ENCODE measurements at places on chromosomes 4 and X.

DNA sequence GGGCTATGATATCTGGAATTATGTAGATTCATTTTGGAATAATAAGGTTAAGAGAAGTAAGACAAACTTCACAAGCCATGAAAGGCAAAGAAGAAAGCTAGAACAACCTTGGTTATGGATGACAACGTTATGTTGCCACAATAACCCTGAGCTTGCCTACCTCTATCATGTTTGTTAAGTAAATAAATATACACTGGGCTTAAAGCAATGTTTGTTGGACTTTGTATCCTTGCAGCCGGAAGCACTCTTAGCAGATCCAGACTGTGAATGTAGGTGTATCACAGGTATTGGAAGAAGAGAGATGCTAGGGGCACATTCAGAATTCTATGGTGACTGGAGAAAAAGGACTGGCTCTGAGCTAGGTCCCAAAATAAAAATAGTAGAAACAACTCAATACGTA lies 214.4 kb downstream of the HS3ST1 start:
- no peak for ATAC-seq

DNA sequence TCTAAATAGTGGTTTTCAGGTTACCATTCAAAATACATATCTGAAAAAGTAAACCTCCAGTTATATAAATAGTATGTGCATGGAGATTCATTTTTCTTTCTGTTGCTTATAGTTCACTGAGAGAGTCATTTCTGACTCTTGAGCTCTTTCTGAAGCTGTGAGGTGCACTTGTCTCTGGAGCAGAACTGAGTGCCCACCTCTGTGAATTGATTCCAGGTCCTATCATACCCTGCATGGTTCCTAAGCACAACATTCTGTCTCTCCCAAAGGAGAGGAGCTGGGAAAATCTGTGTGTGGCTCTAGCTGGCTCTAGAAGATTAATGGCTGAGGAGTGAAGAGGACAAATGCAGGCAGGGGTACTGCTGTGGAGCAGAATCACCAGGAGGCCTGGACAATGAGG lies 161.6 kb upstream of the HCCS start:
- ATAC-seq: no peak

DNA sequence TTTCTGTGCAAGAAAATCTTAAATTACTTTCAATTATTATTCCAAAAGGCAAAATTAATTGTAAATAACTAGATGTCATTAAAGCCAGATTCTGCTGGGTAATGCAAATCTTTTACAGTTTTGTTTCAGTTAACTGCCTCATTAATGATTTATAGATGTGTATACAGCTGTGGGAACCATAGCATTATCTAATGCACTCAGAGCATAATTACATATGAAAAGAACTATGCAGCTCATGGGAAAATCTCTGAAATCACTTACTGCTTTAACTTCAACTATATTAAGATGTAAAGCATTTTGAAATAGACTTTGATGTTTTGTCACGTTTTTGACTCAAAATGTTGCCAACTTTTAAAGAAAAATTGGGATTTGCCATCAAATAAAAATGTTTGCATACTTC lies 630.3 kb upstream of the KLHL4 start:
- ATAC-seq: no peak

DNA sequence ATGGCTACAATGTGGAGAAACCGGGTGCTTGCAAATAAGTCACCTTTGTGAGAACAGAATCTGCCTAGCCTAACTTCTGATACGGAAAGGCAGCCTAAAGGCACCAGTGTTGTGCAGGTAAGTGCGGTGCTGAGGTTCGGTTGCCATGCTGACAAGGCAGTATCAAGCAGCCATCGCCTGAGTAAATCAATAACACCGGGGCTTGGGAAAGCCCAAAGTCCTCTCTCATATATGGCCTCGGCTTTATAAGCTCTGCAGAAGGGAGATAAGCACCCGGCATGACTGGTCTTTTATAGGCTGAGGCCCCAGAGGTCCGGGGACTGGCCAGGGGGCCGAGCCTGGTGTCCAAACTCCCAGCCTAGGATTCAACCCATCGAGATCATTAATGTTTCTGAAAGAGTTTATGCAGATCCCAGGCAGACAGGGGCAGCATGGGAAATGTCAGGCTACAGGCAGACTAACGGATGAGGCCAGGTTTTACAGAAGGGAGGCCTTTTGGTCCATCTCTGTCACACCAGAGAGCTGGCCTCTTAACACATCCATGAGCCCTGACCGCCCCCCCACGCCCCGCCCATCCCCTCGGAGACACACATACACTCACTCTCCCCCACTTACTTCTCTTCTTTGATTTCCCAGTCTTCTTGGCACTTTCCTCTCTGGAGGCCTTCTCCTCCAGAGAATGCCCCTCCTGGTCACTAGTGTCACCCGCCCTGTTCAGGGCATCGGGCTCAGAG lies 38.5 kb downstream of the ELF4 start:
- no peak for ATAC-seq

GRCh38 chr4:6107886-6108285 lies 89.7 kb upstream of the C4orf50 start:
- ATAC-seq: no peak

DNA sequence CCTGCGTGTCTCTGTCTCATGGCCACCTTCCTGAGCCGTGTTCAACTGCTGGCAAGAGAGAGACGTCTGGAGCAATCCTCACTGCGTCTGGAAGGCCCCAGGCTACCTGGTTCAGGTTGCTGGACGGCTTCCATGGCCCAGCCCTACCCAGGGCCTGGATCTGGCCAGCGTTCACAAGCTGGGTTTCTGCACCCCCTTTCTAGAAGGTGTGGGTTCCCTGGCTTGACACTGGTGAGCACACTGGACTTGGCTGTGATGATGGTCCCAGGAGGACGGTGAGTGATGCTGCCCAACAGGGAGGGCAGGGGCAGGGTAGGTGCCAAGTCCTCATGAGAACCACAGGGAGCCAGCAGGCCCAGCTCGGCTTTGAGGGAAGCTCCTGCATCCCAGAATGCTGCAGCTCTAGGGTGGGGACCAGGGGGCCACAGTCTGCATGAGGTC lies 63.4 kb downstream of the HTRA3 start:
- no peak for ATAC-seq

DNA sequence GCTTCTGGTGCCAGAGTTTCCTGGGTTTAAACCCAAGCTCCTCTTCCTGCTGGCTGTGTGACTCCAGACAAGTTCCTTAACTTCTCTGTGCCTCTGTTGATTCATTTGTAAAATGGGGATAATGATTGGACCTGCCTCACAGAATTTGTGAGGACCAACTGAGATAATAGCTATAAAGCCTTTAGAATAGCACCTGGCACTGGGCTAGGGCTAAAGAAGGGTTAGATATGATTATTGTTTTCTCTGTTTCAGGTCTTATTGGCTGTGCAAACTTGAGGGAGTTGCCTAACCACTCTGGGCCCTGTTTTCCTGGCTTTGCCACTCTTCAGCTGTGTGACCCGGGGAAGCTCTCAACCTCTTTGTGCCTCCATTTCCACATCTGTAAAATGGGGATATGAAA lies 37.8 kb downstream of the LGI2 start:
- no peak for ATAC-seq

DNA sequence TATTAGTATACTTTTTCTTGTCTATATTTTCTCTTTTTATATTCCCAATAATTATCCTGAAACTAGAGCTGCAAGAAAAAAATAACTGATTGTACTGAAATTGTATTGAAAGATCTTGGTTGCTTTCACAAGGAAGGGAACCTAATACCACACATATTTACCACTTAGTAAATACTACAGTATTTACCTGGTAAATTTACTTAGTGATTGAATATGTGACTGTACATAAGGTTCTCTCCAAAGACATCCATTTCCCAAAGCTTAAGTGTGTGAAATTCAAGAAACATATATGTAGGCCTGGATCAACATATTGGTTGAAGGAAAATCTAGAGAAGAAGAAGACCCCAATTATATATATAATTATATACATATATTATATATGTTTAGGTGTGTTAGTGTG lies 1272.7 kb downstream of the C4orf33 start:
- no peak for ATAC-seq

DNA sequence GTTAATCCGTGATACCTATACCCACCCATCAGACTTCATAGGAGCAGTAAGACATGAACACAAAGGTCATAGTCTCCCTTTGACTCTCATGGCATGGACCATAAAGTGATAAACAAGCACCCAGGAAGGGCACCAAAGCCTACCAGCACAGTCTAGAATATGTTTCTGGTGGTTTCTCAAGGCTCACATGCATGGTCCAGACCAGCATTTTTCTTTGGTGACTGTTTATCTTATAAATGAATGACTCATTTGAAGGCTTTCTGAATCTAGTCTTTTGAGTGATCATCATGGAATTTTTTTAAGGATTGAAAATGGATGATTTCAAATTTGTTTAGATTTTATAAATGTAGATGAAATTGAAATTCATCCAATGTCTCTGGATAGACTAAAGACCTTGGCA lies 32.0 kb upstream of the AMELX start:
- no peak for ATAC-seq

DNA sequence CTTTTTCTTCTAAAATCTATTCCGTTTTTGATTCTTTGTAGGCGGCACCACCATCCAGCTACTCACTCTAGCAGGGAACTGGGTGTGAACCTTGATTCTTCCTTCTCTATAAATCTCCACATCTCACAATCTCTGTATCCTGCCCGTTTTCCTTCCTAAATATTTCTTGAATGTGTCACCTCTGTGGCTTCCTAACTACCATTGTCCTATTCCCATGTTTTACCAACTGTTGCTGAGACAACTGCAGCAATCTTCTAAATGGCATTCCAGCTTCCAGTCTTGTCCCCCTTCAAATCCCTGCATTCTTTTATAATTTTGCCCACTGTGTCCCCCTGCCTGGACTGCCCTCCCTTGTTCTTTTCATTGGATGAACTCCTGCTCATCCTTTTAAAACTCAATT lies 641.3 kb downstream of the RPA4 start:
- no peak for ATAC-seq

- ATAC-seq: no peak
Measured at GRCh38 chr4:55871299-55871800, 17.9 kb downstream of the EXOC1 start.

DNA sequence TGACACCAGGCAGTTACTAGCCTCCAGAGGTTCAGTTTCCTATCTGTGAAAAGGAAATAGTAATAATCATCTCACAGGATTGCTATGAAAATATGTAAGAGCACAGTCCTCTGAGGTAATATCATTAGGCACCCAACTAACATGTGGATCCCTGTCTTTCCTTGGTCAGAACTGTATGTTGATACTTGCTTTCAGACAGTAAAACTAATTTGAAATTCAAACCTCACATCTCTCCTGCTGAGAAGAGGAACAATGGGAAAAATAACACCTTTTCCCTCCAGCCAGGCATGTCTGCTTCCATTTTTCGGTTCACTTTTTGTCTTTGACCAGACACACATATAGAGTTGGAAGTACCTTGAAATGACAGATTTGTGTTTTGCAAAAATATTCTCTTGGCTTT lies 262.7 kb downstream of the IL15 start:
- ATAC-seq: no peak

DNA sequence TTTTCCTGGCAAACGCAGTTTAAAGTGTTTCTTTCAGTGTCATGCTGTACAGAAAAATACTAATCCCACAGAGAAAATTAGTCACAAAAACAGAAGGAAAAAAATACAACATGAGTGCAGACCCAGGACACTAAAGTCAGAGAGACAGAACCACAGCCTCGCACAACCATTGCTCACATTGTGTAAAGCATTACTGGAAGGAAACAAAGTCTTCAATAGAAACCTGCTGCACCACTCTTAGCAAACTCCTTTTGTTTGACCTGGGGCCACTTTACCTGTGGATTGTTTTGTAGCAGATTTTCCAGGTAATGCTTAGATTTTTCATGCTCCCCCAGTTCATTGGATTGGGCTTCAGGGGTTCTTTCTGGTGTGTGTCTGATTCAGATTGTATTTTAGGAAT lies 131.8 kb upstream of the TMLHE start:
- no peak for ATAC-seq

- no peak for ATAC-seq
Measured at GRCh38 chrX:35289952-35290351, 347.4 kb downstream of the FAM47B start.

GRCh38 chr4:108359130-108359985 lies 190.6 kb upstream of the LEF1 start:
- peak; percentile 41 for ATAC-seq

GRCh38 chrX:29746326-29746725 lies 469.0 kb upstream of the MAGEB2 start:
- ATAC-seq: no peak

DNA sequence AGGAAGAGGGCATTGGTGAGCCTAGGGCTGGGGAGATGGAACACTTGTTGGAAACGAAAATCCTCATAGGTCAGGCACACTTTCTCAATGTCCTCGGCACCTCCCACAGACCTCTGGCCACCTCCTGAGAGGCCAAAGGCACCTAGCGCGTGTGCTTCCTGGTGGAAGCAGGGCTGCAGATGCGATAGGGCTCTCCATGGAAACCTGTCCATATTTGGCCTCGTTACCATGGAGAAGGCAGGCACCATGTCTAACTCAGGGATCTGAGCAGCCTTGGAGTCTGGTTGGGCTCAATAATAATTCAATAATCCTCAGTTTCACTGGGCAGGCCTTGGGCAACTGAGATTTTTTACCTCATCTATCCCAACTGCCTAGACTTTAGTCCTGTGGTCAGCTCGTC lies 58.3 kb downstream of the RAI2 start:
- no peak for ATAC-seq

DNA sequence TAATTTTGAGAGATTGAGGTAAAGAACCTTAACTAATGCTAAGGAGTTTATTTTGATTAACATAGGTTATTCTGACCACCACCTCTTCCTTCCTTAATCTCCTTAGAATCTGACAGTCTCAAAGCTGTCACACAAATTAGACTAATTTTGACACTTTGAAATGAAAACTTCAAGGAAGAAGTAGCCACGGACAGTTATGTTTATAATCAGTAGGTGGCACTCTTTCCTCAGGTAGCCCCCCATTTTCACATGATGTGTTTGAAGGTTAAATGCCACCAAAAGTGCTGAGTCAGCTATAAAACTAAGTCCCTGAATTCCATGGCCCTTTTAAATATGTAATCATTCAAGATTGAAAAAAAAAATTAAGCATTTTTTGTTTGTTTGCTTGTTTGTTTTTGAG lies 22.4 kb downstream of the TMEM33 start:
- ATAC-seq: no peak

GRCh38 chr4:41678086-41678816 lies 70.3 kb downstream of the PHOX2B start:
- ATAC-seq: no peak

- no peak for ATAC-seq
Measured at GRCh38 chrX:122584981-122585380, 599.1 kb upstream of the GRIA3 start.

- no peak for ATAC-seq
Measured at GRCh38 chrX:130079824-130080406, 30.4 kb downstream of the ELF4 start.

DNA sequence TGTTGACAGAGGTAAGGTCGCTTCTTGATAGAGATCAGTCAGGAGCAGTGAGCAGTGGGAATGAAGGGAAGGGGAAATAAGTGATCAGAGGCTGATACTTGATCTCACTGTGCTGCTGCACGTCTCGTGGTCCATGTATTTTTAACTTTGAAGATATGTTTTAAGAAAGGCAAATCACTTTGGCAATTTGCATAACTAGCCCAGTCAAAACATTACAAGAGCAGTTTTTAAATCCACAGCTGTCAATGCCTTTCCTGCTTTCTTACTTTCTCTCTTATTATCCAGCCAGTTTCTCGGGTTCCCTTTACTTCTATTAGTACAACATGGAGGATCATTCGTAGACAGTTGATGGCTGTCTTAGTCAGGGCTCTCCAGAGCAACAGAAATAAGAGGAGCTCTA lies 472.8 kb downstream of the TMA16 start:
- ATAC-seq: no peak

GRCh38 chrX:118758511-118758910 lies 31.1 kb downstream of the IL13RA1 start:
- ATAC-seq: no peak
